ENCODE measurements at places on chromosomes 4 and X.

- DNase-seq: no peak
These were observed 23.8 kb downstream of the ENPP6 start for GRCh38 chr4:184193556-184194525.

- DNase-seq: no peak
These were observed 911.2 kb downstream of the FSTL5 start for GRCh38 chr4:161252520-161253141.

DNA sequence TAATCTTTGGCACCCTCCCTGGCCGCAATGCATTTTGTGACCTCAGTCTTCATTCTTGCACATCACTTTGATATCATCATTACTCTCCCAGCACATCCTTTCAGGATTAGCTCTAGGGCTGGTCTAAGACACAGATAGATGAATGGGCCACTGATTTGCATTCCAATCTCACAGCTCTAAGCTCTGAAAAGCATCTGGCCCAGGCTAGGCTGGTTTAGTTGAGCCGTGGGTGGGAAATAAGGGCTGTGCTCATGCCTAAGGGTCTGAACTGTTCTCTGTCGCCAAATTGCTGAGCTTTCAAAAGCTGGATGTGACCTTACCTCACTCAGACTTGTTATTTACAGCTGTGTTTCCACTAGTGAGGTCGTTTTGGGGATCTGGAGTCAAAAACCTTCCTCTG, 30.0 kb upstream of the SLC9A7 start:
- no peak for DNase-seq

DNA sequence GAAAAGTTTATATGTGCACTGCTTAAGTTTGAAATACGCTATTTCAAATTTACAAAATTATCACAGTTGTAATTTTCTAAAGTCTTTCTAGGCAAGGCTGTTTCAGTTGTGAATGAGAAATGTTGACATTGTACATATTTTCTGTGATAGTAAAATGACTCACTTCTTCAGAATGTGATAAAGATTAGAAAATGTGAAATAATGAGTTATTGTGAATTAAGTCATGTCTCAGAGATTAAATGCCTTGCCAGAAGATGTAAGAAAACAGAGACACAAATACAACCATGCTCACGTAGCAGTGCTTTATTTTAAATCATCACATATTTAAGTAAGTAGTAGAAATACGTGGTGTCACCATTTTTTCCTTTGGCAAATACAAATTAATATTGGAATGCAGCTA, 768 bp downstream of the CLCN4 start:
- DNase-seq: no peak

DNA sequence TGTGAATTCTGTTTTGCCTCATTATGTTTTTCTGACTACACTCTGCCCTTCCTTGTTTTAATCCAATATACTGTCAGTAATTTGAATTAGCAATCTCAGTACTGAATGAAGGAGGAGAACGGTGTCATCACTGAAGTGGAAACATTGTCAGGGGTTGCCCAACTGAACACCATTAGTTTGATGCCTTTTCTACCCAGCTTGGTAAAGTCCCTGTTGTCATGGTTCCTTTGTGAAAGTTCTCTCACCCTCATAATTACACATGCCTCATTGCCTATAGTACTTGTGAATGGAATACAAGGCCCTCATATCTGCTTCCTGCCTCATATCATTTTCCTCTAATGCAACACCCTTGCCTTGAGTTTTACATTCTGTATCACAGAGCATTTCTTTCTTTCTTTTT, 76.9 kb downstream of the RRAGB start:
- no peak for DNase-seq

- no peak for DNase-seq
These were observed 174.9 kb upstream of the CTSO start for GRCh38 chr4:156128616-156129015.

- DNase-seq: no peak
These were observed 40.5 kb downstream of the NFKB1 start for GRCh38 chr4:102541697-102542096.

- DNase-seq: no peak
These were observed 19.1 kb upstream of the S100P start for GRCh38 chr4:6674500-6675149.

GRCh38 chr4:20028645-20029044, 223.1 kb upstream of the SLIT2 start:
- DNase-seq: no peak

GRCh38 chr4:17468619-17469221, 43.2 kb downstream of the QDPR start:
- DNase-seq: no peak

GRCh38 chr4:98406819-98407218, 145.6 kb downstream of the RAP1GDS1 start:
- DNase-seq: no peak

- DNase-seq: no peak
These were observed 142.0 kb downstream of the SLC10A7 start for GRCh38 chr4:146379744-146380143.

- DNase-seq: no peak
These were observed 34.1 kb downstream of the SMPX start for GRCh38 chrX:21723814-21724213.

GRCh38 chr4:164955107-164955805, 22.2 kb downstream of the TRIM61 start:
- DNase-seq: no peak

GRCh38 chr4:84085986-84086385, 413.1 kb downstream of the NKX6-1 start:
- no peak for DNase-seq

DNA sequence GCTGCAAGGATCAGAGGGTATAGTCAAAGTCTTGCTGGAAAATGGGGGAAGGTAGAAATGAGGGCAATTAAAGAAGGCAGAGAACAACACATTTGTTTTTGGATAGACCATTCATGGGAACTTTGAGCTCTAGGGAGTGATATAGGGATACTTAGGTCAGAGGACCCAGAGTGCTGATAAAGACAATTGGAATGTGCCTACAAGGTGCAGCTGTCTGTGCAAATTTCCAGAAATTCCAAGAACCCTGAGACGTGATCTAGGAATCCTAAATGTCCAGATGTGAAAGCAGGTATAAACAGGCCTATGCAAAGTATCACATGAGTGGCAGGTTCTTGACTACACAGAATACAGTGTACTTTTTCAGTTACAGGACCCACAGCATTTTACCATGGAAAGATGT, 24.2 kb downstream of the FNIP2 start:
- no peak for DNase-seq

DNA sequence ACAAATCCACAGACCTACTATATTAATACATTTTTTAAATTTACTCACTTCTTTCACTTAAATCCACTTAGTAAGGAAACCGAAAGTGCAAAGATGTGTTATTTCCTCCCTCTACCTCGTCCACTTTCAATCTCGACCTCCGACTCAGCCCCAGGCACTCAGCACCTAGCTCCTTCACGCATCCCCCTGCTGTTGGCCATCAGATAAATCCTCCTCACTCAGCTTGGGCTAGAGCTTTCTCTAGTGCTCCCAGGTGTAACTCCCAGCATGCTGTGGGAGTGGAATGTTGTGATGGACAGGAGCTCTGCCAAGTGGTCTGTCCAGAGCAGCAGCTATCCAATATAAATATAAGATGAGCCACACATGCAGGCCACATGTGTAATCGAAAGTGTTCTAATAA, 26.7 kb upstream of the TEC start:
- no peak for DNase-seq

- no peak for DNase-seq
These were observed 92.9 kb downstream of the TNIP2 start for GRCh38 chr4:2663275-2663674.

- no peak for DNase-seq
These were observed 355.1 kb downstream of the HS3ST1 start for GRCh38 chr4:11073621-11074051.

DNA sequence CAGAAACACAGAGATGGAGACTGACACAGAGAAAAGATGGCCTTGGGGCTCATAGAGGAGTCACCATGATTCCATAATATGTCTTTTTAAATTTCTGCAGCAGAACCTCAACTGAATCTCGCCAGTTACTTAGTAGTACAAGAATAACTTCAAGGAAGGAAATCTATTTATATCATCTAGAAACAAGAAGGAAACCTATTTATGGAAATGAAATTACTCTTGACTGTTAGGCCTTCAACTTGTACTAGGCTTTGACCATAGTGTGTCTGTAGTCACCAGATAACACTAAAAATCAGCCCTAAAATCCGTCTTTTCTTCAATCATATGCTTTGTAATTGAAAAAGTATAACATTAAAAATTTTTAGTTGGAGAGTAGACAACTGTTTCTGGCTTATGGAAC, 740.4 kb downstream of the TRIML1 start:
- DNase-seq: no peak

DNA sequence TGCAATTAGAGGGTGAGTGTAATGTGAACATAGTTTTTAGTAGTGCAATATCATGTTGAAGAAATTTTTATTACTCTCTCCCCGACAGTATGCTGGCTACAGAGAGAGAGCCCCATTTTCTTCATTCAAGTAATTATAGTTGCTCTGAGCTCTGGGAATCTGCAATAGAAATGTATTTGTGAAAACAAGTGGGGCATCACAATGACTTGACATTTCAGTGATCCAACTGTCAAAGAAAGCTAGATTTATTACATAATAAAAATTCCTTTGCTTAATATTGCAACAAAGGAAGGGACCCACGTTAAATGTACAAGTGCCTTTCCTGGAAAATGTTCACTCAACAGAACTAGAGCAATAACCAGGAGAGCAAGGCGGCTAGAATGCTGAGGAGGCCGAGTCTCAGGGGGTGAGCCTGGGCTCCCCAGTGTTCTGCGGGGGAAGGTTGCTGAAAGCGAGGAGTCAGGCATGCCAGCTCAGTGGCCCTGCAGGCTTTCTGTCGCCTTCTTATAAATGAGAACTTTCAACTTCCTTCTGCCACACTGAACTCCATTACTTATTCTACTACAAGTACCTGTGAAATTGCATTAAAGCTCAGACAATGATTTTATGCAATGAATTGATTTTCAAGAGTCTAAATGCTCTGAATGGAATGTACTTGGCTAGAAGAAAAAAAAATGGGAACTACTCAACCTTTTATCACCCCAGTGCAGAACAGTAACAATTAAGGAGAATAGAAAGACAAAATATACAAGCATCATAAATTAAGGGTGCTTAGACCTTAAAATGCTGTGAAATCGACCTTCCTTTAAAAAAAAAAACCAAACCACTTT, 476.4 kb downstream of the AFF2 start:
- DNase-seq: no peak

GRCh38 chr4:113635739-113636437, 125.7 kb downstream of the CAMK2D start:
- no peak for DNase-seq

- peak; percentile 62 for DNase-seq
These were observed 544 bp downstream of the HERC3 start for GRCh38 chr4:88592600-88593448.

GRCh38 chr4:163419074-163419473, 54.5 kb downstream of the TKTL2 start:
- no peak for DNase-seq

GRCh38 chr4:117588771-117589170, 445.5 kb upstream of the NDST3 start:
- no peak for DNase-seq

- no peak for DNase-seq
These were observed 30.2 kb upstream of the PLCXD1 start for GRCh38 chrX:250965-251364.

- DNase-seq: no peak
These were observed 1607.4 kb downstream of the C4orf33 start for GRCh38 chr4:130703211-130703935.

DNA sequence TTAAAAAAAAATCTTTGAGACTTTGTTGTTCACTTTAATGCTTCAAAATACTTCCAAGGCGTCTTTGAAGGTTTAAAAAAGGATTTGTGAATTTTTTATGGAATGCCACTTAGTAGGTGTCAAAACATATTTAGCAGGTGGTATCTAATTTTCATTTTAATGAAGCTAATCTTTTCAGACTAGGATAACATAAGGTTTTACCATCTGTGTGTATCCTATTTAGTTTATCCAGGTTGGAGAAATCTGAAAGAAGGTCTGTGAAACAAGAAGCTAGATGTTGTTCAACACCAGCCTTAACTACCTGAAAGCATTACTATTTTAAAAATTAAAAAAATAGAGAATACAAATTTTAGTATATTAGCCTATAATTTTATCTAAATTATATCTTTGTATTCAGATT, 193.4 kb downstream of the GRID2 start:
- DNase-seq: no peak

DNA sequence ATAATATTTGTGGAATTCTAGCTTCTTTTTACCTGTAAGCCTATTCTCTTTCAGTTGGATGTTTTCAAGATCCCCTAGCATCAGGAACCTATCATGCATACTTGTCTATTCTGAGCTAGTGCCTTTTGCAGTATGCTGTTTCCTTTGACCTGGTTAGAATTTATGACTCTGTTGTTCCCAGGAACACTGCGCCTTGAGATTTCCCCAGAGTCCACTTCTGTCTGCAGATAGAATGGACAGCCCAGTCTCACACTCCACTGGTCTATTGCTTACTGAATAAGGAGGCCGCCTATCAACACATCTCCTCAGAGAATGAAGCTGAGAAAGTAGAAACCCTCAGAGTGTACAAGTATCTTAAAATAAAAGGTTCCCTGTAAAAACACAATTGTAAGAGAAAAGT, 465.1 kb upstream of the GALNTL6 start:
- DNase-seq: no peak

- DNase-seq: no peak
These were observed 85.7 kb upstream of the TBL1X start for GRCh38 chrX:9378980-9379696.

DNA sequence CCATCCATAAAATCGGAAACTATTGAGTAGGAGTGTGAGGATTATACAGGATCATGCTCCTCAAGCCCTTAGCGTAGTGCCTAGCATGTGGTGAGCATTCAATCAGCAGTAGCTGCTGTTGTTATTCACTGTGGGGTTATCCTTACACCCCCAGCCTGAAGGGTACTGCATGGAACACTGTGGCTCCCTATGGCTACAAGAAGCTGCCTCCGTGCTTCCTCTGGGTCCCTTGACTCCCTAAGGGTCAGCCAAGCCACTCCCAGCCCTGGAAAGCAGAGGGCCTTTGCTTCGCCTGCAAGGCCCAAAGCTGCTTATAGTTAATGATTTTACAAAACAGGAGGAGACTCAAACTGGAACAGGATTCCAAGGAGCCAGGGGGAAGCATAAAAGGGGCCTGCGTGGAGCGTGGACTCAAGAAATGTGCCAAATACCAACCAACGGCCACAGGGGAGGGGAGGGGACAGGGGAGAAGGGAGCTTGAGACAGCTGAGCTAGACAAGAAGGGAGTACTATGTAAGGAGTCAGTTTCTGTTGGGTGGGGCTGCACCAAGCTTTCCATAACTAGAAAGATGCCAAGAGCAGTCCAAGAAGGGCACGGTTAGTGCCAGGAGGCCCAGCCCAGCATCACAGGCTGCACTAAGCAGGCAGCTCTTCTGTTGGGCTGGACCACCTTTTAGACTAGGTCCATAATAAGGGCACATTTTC, 15.9 kb downstream of the SEPTIN6 start:
- no peak for DNase-seq

GRCh38 chr4:70829492-70829891, 10.2 kb downstream of the GRSF1 start:
- DNase-seq: no peak

- no peak for DNase-seq
These were observed 20.7 kb upstream of the RNF150 start for GRCh38 chr4:141153751-141154510.

GRCh38 chr4:150896497-150896896, 118.6 kb downstream of the LRBA start:
- DNase-seq: no peak
